ENCODE measurements at places on chromosomes 2 and 18.

DNA sequence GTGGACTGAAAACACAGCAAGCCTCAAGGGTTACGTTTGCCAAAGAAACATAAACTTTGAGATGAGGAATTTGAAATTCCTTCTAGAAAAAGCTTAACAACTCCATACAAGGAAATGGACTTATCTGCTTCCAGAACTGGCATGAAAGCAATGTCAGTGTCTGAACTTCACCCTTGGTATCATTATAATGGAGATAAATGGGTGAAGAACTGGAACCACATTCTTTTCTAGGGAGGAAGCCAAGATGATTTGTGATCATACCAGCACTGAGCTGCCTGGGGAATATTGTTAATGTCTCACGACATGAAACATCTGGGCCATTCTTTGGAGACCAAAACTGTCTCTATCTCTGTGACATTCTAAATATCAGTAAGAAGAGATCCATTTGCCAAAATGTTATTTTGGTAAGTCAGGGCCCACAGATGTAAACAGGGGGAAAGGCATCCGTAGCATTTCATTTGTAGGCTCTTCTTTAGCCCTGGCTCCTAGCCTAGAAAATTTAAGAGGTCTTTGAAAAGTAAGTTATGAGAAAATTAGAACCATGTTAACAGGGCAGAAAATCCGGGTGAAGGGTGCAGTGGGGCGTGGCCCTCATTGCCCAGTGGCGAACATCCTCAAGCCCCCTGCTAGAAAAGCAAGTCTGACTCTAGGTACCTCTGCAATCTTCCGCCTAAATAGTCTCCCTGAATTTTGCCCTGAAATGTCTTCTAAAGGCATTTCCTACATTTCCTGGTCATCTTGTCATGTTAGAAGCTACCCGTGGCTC is 295.3 kb upstream of the EPAS1 start:
- no peak for DNase-seq

DNA sequence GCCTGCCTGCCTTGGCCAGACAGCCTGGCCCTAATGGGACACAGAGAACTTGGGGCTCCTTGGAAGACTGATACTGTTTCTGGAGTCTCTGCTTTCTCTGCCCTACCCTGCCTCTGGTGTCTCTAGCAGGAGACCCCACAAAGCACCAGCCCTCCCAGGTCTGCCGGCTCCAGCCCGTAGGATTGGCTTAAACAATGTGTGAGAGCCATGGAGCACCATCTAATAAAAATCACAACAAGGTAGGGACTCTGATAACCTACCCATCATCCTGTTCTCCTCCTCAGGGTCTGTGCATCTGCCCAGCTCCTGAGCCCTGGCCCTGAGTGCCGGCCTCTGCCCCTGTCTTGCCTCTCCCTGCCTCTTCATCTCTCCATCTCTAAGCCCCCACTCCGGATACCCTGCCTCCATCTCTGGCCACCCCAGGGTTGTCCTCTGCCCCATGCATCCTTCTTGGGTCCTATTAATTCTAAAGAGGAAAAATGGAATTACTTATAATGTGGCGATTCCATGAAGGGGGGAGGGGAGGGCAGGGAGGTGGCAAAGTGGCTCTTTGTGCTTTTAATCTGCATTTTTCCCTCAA is 1.2 kb upstream of the ECEL1 start:
- DNase-seq = no peak

- no peak for DNase-seq
Measured at GRCh38 chr2:151576080-151576479, 158.2 kb downstream of the NEB start.

- no peak for DNase-seq
Measured at GRCh38 chr2:120436885-120437603, 91.1 kb downstream of the INHBB start.

DNA sequence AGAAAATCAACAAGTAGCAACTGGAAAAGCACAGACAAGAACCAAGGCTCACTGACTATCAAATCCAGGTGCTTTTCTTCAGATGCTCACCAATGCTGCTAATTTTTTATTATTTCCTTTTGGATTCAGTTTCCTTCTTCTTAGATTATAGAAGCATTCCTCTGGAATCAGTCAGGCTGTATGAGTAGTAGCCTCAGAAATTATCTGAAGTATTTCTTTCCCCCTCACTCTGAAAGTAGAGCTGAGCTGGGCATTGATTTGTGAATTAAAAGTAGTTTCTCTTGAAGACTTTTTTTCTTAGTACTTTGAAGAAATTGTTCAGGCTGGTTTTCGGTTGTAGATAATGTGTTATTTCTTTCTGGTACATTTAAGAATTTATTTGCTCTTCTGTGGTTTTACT is 273.7 kb downstream of the NOL4 start:
- DNase-seq = no peak

GRCh38 chr18:76382275-76382674 is 112.8 kb downstream of the ZNF516 start:
- DNase-seq = no peak

DNA sequence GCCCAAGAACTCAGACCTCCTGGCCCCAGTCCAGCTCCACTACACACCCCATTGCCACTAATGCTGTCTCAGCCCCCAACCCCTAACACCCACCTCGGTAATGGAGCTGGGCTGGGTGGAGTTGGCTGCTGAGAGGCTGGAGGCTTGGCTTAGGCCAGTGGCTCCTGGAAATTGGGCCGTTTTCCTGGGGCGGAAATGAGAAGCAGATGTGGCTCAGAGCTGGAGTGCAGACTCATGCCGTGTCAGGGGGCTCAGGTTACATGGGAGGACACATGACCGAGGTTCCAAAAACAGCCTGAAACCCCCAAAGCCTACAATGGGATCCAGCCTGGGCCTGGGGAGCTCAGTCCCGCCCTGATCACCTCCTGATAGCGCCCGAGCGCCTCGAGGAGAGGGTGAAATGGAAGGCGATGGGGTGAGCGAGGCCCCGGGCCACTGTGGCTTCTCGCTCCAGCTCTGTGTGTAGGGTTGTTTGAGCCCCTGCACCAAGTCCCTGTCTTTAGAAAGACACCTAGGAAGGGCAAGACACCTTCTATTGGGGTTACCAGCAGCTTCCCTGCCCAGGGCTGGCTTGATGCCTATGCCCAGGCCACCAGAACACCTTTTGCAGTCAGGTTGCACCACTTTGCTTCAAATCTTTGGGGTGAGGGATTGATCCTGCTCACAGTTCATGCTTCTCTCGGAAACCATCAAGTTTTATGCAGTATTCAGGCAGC is 175.7 kb upstream of the HAAO start:
- no peak for DNase-seq

DNA sequence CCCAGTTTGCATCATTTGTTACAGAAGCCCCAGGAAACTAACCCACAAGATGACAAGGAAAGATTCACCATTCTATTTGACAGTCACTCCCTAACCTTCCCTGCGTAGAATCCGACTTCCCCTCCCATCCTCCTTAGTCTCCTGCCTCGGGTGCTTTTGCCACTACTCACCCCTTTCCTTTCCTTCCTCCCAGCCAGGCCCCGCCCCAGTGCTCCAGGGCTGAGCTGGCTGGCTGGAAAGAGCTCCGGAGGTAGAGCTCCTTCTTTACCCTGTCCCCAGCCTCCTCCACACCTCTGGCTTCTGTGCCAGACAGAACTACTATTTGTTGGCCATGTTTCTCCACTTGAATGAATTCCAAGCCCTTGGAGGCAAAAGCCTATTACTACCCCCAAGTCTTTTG is 317.6 kb upstream of the NCKAP5 start:
- no peak for DNase-seq

DNA sequence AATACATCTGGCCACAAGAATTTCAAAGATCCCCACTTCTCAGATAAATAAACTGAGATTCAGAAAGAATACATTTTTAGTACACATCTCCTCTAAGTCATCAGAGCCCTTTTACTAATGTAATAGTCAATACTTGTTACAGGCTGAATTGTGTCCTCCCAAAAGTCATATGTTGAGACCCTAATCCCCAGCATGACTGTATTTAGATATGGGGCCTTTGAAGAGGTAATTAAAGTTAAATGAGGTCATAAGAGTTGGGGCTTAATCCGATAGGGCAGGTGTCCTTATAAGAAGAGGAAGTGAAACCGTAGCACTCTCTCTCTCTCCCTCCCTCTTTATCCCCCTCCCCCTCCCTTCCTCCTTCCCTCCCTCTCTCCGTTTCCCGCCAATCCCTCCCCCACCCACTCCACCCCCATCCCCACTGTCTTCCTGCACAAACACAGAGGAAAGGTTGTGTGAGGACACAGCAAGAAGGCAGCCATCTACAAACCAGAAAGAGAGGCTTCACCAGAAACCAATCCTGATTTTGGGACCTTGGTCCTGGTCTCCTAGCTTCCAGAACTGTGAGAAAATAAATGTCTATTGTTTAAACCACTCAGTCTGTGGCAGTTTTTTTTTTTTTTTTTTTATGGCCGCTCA is 66.6 kb upstream of the ZNF397 start:
- DNase-seq = no peak

DNA sequence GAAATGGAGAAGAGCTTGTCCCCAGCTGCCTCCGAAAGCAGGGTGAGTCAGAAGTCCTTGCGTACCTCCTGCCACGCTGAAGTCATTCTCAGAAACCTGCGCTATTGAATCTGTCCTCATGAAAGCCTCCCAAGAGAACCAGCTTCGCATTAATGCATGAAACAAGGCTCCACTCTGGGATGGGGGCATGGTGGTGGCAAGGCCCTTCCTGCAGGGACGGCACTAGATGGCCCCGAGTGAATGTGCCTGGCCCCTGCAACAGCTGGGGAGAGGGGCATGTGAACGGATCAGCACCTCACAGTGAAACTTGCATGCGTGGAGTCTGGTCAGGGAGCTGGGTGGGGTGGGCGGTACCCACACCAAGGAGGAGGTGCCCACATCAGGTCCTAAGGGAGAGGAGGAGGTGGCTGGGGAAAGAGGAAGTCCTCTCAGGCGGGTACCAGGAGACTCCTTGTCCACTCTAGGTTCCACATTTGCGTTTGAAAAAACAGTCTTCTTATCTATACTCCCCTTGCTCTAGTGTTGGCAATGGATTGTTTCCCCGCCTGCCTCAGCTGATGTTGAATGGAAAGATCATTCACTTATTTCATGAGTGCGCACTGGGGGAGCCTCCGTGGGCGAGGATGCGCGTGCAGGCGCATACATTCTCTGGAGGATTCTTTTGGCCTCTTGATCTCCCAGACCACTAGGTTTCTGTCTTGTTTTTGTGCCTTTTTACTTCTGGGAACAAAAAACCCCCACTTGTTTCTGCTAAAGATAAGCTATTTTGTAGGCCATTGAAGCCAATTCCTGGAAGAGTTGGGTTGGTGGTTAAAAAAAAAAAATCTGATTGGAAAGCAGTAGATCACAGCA is 104.7 kb downstream of the KLHL29 start:
- no peak for DNase-seq

DNA sequence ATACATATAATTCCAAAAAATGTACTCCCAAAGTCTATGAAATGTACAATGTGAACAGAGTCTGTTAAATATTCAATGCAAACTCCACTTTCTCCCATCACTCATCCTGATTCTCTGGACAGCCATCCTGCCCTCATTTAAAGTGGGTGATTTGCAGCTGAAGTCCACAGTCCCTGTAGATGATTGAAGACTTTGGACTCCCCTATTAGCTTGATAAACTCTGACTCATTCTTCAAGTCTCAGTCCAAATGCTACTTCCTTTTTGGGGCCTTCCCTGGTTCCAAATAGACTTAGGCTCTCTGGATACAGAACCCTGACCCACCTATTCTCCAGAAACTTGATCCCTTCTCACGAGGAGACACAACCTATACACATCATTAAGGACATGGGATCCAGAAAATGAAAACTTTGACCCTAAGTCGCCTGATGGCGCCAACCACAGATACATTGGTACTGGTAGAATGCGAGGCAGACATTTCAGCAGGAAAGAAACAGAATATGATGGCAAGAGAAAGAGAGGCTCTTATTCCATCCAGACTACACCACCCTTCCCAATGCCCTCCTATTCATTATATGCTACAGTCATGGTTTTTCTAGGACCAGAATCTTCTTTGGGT is 122.7 kb downstream of the VIT start:
- DNase-seq = no peak

DNA sequence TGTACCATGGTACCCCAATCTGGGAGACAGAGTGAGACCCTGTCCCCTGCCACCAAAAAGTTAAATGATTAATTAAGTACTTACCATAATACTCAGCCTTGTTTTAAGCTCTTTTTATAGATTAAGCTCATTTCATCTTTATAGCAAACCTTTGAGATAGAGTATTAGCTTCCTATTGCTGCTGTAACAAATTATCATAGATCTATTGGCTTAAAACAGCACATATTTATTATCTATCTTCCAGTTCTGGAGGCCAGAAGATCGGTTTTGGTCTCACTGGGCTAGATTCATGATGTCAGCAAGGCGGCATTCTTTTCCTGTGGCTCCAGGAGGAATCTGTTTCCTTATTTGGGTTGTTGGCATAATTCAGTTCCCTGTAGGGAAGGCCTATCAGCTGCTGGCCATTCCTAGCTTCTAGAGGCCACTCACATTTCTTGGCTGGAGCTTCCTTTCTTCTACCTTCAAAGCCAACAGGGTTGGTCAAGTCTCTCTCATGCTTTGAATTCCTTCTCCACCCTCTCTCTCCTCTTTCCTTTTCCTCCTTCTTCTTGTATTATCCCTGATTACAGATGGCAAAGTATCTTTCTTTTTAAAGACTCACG is 13.7 kb upstream of the GREB1 start:
- DNase-seq = no peak

DNA sequence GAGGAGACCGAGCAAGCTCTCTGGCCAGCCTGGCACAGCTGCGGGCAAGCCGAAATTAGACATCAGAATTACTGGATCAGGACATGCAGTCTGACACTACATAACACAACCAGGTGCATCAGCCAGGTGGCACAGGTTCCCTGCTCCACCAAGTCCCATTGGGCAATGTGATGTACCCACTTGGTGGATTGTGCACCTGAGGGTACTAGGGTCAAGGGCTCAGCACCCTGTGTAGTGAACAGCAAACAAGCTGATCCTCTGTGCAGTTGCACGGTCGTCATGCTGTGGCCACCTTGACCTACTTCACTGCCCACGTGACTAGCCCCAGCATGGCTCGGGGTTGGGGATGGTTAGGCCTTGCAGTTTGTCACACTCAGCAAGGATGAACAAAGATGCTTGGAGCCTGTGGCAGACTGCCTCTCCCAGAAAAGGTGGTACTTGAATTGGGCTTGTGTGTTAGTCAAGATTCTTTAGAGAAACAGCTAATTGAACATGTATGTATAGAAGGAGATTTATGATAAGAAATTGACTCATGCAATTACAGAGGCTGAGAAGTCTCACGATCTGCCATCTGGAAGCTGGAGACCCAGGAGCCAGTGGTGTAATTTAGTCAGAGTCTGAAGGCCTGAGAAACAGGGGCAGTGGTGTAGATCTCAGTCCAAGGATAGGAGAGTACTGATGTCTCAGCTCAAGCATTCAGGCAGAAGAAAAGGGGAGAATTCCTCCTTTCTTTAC is 71.4 kb upstream of the TMEM87B start:
- no peak for DNase-seq

DNA sequence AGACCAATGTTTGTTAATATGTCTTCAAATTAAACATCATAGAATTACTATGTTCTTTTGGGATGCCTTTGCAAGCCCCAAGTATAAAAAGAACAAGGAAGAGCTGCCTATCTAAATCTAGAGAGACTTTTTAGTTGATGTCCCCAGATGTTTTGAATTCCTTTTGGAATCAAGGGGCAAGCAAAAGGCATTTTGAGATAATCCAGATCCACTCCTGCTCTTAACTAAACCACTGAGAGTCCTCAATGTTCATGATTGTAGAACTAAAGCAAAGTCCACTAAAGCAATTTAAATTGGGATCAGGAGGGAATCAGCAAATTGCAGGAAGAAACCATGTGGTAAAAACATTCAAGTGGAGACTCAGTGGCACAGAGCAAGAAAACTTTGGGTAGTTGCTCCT is 558.5 kb upstream of the VRK2 start:
- DNase-seq = no peak

GRCh38 chr2:238183821-238184220 is 19.7 kb downstream of the ILKAP start:
- DNase-seq = no peak
